ENCODE measurements at places on chromosomes 6 and 20.
A peak's percentile ranks its signal among the peaks of the same experiment; 100 is the strongest.

- no peak for DNase-seq
Observed at GRCh38 chr20:15945289-15945688, 628.0 kb downstream of the KIF16B start.

DNA sequence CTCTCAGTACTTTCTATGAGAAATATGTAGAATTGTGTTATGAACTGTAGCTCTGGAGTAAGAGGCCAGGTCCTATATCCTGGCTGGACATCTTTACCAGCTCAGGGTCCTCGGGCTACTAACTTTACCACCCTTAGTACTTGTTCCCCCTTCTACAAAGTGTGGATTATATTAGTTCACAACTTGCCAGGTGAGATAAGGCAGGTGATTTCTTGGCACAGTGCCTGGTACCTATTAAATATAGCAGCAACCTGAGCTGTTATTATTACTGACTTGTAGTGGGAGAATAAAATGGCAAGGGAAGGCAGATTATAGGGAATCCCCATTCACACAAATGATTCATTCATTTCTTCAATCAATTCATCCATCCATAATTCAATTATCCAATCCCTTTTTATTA lies 150.1 kb downstream of the DOK5 start:
- DNase-seq: no peak

DNA sequence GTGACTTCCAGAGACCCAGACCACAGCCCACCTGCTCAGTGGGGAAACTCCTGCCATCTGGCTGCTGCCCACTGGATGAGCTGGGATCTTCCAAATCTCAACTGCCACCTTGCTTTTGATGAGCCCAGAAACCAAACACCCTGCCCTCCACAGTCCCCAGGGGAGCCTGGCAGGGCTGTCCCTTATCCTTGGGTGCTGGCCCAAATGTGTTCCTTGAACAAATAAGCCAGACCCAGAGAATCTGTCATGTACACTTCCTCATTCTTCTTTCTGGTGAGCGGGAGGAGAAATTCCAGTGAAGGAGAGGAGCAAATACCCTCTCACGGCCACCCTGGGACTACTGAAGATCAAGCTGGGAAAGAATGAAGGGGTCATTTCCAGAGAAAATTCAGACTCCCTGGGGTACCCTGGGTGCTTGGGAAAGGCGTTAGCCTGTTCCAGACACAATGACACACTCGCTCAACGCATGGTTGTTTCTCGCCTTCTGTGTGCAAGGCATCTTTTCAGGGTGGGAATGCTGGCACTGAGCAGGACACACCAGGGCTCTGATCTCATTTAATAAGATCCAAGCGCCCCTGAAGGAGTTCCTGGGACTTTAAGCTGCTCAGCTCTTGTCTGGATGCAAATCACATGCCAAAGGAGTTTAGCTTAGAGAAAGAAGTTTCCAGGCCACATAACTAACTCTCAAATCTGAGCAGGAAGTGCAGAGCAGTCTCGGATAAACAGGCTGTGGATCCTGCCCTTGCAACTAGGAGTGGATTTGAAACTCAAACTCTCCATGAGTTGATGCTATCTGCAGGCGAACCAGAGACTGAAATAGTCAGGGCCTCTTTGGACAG lies 38.5 kb downstream of the PXDC1 start:
- DNase-seq: no peak

- no peak for DNase-seq
Observed at GRCh38 chr6:11618533-11618932, 81.0 kb downstream of the TMEM170B start.

GRCh38 chr6:138963531-138963930 lies 24.5 kb downstream of the REPS1 start:
- DNase-seq: no peak

GRCh38 chr20:38962928-38963401 lies 821 bp downstream of the DHX35 start:
- DNase-seq: no peak

DNA sequence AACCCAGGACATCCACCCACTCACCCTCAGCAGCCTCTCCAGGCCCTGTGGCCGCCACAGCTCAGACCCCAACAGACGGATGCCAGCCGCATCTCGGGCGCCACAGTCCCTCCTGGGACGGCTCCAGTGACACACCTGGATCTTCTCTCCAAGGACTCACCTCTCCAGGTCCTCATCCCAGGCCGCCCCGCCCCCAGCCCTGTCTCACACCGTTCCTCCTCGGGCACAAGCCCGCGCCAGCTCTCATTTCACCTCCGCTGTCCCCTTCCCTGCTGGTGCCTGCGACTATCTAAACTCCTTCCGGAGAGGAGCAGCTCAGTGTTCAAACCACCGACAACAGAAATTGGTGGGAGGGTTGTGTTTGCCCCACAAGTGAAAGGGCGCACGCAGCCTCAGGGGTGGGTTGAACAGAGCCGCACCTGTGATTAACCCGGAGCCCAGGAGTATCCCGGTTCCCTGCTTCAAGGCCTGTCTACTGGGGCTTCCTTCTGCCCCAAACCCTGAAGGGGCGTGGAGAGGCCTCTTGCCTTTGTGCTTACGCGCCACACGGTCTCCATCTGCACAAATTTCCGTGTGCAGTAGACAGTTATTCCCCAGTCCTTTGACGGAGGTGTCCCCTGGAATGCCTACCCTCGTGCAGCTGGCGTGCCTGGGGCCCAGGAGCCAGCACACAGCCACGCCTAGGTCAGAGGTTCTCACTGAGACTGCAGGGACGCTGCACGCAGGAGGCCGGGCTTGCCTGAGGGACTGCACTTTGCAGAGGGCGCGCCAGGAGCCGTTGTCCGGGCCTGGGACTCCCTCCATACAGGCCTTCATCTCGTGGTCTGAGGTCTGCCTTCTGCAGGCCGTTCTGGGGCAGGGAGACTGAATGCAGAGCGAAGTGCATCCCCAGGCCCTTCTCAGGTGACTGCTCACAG lies 232.7 kb downstream of the DLL1 start:
- no peak for DNase-seq

- no peak for DNase-seq
Observed at GRCh38 chr20:35015863-35016193, 60.2 kb downstream of the MYH7B start.

- DNase-seq: peak; percentile 0
Observed at GRCh38 chr6:68194846-68195478, 440.1 kb upstream of the ADGRB3 start.

GRCh38 chr20:4684837-4685413 lies 36.8 kb upstream of the PRND start:
- DNase-seq: no peak

DNA sequence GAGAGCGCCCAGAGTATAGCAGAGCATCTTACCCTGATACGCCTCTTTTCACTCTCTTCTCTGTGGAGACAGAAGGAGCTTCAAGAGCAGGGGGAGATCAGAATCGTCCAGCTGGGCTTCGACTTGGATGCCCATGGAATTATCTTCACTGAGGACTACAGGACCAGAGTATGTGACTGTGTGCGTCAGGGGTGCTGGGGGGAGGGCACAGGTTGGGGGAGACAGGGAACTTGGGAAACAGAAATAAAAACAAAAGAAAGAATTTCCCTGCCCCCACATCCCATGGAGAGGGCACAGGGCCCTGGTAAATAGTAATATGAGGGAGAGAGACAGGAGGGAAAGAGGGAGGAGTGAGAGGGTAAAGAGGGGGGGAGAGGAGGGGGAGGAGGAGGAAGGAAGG lies 3.0 kb upstream of the C4A start:
- no peak for DNase-seq

GRCh38 chr20:8504030-8504429 lies 372.0 kb downstream of the PLCB1 start:
- no peak for DNase-seq
